CD4-positive, alpha-beta T cell (primary cell): ENCODE measurements at places on chromosomes 7 and 10.
A peak's percentile ranks its signal among the peaks of the same experiment; 100 is the strongest.

GRCh38 chr7:20151708-20152456 is 65.3 kb downstream of the MACC1 start:
- no peak overlapping the region for H3K4me3 ChIP-seq
- no peaks in the 10 kb centered on the region for H3K36me3 ChIP-seq
- H3K27me3 ChIP-seq, result no peaks in the 10 kb centered on the region
- H3K27ac ChIP-seq, result no peak overlapping the region

GRCh38 chr7:115113776-115114175 is 191.9 kb downstream of the MDFIC start:
- no peaks in the 10 kb centered on the region for H3K4me1 ChIP-seq
- no peak overlapping the region for H3K27ac ChIP-seq
- no peaks in the 10 kb centered on the region for H3K36me3 ChIP-seq

- no peak overlapping the region for H3K27ac ChIP-seq
- H3K36me3 ChIP-seq, result no peaks in the 10 kb centered on the region
- no peak for DNase-seq
- no peak overlapping the region for H3K4me3 ChIP-seq
These were observed 177.6 kb upstream of the SEMA3A start for GRCh38 chr7:84372155-84372621.

DNA sequence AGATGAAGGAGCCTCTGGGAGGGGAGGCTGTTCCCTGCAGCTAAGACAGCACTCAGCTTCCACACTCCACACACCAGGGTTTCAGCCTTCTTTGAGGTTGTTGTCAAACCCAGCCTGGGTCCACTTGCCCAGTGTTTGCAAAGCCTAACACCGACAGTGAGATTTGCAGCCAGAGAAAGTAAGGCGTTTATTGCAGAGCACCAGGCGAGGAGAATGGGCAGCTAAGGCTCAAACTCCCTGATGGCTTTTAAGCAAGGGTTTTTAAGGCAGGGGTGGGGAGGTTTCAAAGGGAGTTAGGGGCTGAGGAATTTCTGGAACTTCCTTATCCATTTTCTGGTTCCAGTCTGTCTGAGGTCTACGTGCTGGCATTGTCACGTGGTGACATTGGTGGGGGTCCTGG is 4.7 kb upstream of the ZNF775 start:
- peaks cover 50% of the 10 kb centered on the region for H3K4me1 ChIP-seq
- peaks cover 23% of the 10 kb centered on the region for H3K36me3 ChIP-seq
- no peak for DNase-seq
- no peaks in the 10 kb centered on the region for H3K27me3 ChIP-seq

- peak; percentile 63 for DNase-seq
- peaks cover 2% of the 10 kb centered on the region for H3K36me3 ChIP-seq
- H3K27me3 ChIP-seq, result no peaks in the 10 kb centered on the region
These were observed 31.9 kb downstream of the PIP4K2A start for GRCh38 chr10:22682237-22683139.

DNA sequence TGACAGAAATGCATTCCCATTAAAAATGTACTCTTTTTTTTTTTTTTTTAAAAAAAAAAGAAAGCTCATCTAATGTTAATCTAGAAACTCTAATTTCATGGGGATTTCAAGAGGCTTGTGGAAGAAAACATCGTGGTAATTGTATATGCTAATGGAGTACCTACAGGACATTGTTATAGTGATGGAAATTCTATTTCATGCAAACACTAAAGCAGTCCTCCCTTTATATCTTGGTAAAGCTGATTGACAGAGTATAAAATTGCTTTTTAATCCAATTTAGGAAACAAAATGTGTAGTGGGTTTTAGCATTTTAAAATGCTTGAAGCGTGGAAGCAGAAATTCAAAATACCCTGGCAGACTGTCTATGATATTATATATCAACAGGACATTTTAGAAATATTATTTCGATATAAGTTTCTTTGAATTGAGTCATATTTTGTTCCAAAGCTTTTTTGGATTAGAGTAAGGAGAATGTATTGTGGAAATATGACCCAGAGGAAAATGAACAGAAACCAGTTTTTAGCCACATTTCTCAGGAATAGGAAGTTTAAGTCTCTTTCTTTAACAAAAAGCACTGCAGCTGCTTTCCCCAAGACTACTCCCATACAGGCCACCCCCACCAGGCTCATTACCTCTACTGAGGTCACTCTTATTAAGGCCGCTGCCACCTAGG is 121.9 kb downstream of the WNT2 start:
- H3K27me3 ChIP-seq, result no peaks in the 10 kb centered on the region
- no peak overlapping the region for H3K4me3 ChIP-seq
- DNase-seq, result no peak
- H3K4me1 ChIP-seq, result no peaks in the 10 kb centered on the region

DNA sequence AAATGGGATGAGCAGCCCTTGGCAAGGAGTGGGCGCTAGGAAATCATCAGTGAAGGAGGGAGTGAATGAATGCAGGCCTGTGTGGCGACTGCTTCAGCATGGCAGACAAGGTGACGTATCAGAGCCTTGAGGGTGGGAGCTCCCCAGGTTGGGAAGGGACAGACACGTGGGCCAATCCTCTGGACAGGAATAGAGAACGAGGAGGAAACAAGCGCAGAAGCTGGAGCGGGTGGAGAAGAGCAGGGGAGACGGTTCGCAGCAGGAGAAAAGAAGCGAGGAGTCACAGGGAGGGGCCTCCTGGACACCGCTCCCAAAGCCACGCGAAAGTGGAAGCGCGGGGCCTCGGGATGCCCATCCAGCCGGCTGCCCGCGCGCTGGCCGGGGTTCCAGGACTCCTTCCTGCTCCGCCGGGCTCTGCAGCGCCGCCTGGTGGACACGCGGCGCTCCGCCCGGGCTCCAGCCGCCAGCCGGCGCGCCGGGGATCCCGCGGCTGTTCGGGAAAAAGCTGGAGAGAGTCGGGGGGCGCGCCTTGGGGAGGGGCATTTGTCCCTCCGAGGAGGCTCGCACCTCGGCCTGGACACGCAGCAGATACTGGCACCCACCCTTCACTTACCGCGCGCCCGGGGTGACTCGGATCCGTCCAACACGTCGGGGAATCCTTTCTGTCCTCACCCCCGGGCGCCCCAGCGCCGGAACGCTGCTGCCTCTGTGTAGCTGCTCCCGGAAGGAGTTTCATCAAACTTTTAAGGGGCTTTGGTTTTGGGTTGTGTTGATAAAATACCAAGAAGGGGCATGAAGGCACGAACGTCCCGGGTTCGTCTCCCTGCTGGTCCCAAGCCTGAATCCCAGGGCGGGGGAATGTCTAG is 6.3 kb downstream of the ZNF503 start:
- peaks cover 85% of the 10 kb centered on the region for H3K27me3 ChIP-seq
- H3K27ac ChIP-seq, result no peak overlapping the region
- no peak overlapping the region for H3K4me3 ChIP-seq
- H3K4me1 ChIP-seq, result peaks cover 21% of the 10 kb centered on the region

DNA sequence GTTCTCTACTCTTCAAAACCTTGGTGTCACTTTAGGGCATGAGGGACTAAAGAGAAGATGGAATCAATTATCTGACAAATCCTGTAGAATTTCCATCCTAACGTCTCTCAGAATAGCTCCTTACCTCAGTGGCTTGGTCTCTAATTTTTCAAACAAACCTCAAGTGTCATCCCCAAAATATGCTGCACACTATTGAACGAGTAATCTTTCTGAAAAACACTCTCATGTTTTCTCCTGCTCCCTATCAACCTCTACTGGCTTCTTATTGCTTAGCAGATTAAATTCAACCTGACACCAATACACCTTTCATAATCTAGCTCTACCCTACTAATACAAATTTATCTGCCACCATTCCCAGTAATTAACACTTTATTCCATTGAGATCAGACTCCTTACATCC is 8.5 kb downstream of the CNOT4 start:
- no peak overlapping the region for H3K4me3 ChIP-seq
- no peaks in the 10 kb centered on the region for H3K27me3 ChIP-seq
- no peak for DNase-seq
- peaks cover 18% of the 10 kb centered on the region for H3K4me1 ChIP-seq
- H3K36me3 ChIP-seq, result no peaks in the 10 kb centered on the region
- no peak overlapping the region for H3K27ac ChIP-seq

- H3K4me1 ChIP-seq, result peaks cover 13% of the 10 kb centered on the region
- H3K27ac ChIP-seq, result no peak overlapping the region
- H3K4me3 ChIP-seq, result no peak overlapping the region
- no peaks in the 10 kb centered on the region for H3K27me3 ChIP-seq
- no peaks in the 10 kb centered on the region for H3K36me3 ChIP-seq
These were observed 11.5 kb downstream of the GTF2IRD1 start for GRCh38 chr7:74464931-74465886.

- H3K27ac ChIP-seq, result no peak overlapping the region
- no peaks in the 10 kb centered on the region for H3K36me3 ChIP-seq
- DNase-seq, result no peak
- no peaks in the 10 kb centered on the region for H3K27me3 ChIP-seq
- H3K4me3 ChIP-seq, result no peak overlapping the region
- H3K4me1 ChIP-seq, result no peaks in the 10 kb centered on the region
These were observed 262.5 kb downstream of the TCERG1L start for GRCh38 chr10:131049016-131049415.

DNA sequence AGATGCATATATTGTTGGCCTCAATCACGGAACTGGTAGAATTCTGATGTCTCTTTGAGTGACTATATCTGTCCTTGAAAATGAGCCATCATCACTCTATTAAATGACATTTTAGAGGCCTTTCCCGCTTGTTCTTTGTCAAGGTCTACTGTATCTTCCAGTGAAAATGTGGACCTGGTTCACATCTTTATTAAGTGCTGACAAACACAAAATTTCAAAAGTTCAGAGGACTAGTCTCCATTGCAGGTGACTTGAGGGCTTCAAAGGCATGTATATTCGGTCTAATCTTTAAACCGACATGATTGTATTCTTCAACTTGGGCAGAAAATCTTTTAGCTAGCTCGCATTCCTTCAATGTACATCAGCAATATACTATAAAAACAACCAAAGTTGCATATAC is 36.6 kb upstream of the VWDE start:
- DNase-seq, result no peak
- no peak overlapping the region for H3K4me3 ChIP-seq
- H3K27me3 ChIP-seq, result peaks cover 5% of the 10 kb centered on the region
- no peaks in the 10 kb centered on the region for H3K36me3 ChIP-seq

GRCh38 chr7:80851896-80852476 is 66.9 kb downstream of the SEMA3C start:
- H3K36me3 ChIP-seq, result no peaks in the 10 kb centered on the region
- no peaks in the 10 kb centered on the region for H3K27me3 ChIP-seq
- H3K4me3 ChIP-seq, result no peak overlapping the region
- H3K27ac ChIP-seq, result no peak overlapping the region
- DNase-seq, result no peak

- DNase-seq, result peak; percentile 60
- no peaks in the 10 kb centered on the region for H3K27me3 ChIP-seq
- no peak overlapping the region for H3K4me3 ChIP-seq
These were observed 22.6 kb upstream of the VDAC2 start for GRCh38 chr10:75187961-75188426.

DNA sequence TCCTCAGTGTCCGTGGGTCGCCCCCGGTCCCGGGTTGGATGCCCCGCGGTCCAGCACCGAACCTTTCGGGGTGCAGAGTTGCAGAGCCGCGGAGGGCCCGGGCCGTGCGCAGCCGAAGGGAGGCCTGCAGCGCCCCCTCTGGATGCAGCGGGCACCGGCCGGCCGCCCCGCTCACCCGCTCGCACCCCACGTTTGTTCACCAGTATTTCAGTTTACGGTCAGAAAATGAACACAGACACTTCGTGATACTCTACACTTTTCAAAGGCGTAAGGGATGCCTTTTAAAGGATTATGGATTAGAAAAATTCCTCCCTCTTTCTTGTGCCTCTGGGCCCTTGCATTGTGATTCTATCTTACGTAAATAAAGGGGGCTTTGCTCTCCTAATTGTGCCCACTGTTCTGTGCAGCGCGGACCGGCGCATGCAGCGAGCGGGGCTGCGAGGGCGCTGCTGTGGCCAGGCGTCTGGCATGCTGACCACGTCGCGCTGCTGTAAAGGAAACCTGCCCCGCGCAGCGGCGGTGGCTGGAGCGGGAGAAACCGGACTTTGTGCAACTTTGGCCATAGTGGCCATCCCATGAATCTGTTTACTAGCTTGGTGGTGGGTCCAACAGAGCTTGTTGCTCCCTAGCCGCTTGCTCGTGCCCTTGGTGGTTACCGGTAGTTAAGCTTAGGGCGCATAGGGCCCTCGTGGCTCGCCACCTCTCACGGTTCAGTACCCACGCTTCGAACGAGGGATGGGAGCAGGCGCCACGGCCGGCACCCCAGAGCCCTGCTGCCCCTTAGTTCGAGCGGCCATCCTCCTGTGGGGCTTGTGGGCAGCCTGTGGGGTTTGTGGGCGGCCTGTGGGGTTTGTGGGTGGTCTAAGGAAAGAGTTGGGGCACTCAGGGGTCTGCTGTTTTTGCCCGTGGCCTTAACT is 739 bp upstream of the MEST start:
- no peak overlapping the region for H3K27ac ChIP-seq
- peaks cover 29% of the 10 kb centered on the region for H3K27me3 ChIP-seq
- H3K4me1 ChIP-seq, result peaks cover 36% of the 10 kb centered on the region
- peak overlapping the region; percentile 9 for H3K4me3 ChIP-seq
- no peak for DNase-seq

DNA sequence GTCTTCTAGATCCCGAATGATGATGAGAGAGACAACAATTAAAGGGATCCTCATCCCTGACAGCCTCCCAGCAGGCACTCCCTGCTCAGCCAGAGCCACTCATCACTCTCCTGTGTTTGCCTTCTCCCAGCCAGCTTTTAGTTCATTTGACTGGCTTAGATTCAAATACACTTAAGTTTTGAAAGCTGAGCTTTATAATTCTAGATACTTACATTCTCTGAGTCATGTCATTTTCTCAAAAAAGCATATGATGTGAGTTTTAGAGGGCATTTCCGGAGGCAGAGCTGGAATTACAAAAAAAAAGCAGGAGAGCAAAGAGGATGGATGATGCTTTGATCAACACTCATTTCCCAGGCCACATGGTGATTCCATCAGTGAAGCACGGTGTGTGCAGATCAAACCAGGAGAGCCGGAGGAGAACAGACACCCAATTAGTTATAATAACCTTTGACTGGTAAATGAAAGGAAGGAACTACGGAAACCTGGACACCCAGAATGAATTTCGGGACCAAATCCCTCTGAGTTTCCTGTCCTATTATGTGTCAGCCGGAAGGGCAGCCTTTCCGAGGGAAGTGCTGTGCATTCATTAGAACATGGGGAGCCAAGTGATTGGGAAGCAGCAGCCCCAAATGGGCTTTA is 81.5 kb upstream of the HPS1 start:
- peaks cover 4% of the 10 kb centered on the region for H3K27me3 ChIP-seq
- H3K27ac ChIP-seq, result no peak overlapping the region
- no peak for DNase-seq

GRCh38 chr7:98294798-98295382 is 13.4 kb downstream of the BRI3 start:
- no peaks in the 10 kb centered on the region for H3K27me3 ChIP-seq
- no peak for DNase-seq
- peaks cover 21% of the 10 kb centered on the region for H3K36me3 ChIP-seq
- H3K4me3 ChIP-seq, result no peak overlapping the region

DNA sequence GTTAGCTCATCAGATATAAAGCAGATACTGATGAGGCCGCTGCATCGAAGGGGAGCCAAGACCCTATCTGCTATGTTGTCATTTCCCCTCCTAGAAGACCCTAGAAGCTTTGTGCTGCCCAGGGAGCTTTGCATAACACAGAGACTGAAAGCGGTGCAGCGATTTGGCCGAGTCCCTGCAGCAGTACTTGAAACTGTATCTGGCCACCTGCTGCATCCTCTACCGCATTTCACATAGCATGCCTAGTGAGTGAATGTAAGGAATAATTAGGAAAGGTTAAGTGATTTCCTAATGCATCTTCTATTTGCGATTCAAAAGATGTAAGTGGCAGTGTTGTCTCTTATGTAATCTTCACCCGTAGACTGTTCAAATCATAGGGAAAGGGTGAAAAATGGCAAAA is 106.7 kb downstream of the LRMDA start:
- H3K27ac ChIP-seq, result no peak overlapping the region
- H3K36me3 ChIP-seq, result no peaks in the 10 kb centered on the region
- no peak for DNase-seq
- no peaks in the 10 kb centered on the region for H3K27me3 ChIP-seq
